ENCODE measurements at places on chromosomes 11 and 22.
A peak's percentile ranks its signal among the peaks of the same experiment; 100 is the strongest.

- DNase-seq: no peak
Observed at GRCh38 chr22:22783575-22783974, 104.0 kb upstream of the IGLL5 start.

- no peak for DNase-seq
Observed at GRCh38 chr22:17235149-17235655, 16.0 kb upstream of the ADA2 start.

DNA sequence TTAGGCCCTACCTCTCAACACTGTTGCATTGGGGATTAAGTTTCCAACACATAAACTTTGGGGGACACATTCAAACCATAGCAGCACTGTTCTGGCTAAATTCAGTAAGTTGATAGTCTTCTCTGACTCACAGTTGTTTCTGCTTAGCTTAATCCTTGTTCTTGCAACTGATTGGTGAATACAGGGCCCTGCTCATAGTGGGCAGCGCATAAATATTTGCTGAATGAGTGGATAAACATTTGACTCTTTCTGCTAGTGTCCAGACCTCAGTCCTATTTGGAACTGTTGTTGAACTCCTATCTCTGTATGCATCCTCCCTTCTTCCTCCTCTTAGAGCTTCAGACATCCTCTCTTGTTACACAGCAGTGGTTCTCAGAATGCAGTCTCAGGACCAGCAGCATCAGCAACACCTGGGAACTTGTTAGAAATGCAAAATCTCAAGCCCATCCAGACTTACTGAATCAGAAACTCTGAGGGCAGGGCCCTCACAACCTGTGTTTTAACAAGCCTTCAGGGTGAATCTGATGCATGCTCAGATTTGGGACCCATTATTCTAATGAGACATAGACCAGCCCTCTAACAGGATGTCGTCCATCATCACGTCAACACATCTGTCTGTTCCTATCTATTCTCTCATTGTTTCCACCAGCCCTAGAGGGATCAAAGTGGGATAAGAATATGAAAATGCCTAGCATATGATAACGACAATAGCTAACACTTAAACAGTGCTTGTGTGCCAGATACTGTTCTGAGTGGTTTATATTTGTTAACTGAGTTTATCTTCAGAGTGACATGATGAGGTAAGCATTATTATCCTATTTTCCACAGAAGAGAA is 22.3 kb downstream of the SPON1 start:
- no peak for DNase-seq

GRCh38 chr22:20434264-20434751 is 3.3 kb downstream of the SCARF2 start:
- no peak for DNase-seq

GRCh38 chr11:19379465-19379864 is 138.7 kb upstream of the E2F8 start:
- DNase-seq: no peak

DNA sequence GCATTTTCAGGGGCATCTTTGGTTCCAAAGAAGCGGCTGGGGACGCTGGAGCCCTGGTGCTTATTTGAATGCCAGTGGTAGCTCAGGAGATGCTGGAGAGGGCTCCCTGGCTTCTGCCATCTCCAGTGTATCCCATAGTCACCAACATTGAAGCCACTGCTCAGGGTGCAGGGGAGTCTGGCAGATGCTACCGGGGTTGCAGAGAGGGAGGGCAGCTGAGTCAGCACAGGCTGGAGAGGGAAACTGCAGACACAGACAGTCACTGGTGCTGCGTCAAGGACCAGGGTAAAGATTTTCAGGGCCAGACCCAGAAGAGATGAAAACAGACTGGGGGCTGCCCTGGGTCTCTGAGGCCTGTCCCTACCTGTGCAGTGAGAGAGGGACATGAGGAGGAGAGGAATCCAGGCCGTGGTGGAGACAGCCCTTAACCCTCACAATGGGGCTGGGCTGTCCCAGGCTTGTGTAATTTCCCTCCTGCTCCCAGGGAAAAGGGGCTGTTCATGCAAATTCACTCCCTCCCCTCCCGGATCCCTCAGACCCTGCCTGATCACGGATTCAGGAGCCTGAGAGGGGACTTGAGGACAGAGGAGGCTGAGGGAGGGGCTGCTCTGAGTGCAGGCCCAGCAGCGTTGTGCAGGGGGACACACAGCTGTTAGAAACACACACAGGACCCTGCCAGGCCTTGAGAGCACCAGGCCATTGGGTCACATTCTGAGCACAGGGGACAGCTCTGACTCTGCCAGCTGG is 126.9 kb upstream of the GRK3 start:
- no peak for DNase-seq

- peak; percentile 54 for DNase-seq
Observed at GRCh38 chr11:46489656-46490560, 98.3 kb upstream of the CHRM4 start.

- DNase-seq: peak; percentile 22
Observed at GRCh38 chr11:110128161-110128560, 35.0 kb downstream of the ZC3H12C start.

- no peak for DNase-seq
Observed at GRCh38 chr11:105780781-105781525, 171.1 kb downstream of the GRIA4 start.

- no peak for DNase-seq
Observed at GRCh38 chr11:12810568-12810894, 136.3 kb downstream of the TEAD1 start.

- no peak for DNase-seq
Observed at GRCh38 chr11:62615521-62615920, 2.5 kb downstream of the ROM1 start.

DNA sequence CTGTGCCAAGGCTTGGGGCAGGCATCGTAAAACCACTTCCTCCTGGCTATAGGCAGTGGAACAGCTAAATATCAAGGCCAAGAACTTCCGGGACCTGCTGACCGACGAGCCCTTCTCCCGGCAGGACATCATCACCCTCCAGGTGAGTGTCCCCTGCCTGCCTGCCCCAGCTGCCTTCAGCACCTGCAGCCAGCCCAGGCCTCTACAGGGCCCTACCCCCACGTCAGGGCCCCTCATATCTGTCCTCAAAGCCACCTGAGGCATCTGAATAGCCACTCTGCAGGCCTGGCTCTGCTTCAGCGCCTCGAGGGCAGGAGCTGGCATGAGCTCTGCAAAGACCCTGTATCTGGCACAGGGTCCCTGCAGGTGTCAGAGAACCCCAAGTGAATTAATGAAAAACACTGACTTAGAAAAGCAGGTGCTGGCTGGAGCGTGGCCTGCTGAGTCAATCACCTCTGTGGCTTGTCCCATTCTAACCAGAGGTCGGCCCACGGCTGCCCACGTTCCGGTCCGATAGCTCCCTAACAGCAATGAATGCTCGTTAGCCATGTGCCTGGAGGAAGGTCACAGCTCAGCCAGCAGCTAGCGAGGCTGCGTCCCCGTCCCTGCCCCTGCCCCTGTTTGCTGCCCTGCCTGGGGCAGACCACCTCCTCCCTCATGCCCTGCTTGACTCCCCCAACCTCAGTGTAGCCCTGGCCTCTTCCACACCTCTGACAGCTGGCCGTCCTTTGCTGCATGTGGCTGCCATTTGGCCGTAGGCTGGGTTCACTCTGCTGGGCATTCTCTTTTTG is 16.8 kb downstream of the PPIL2 start:
- no peak for DNase-seq

- no peak for DNase-seq
Observed at GRCh38 chr11:123407130-123407995, 22.7 kb upstream of the GRAMD1B start.

GRCh38 chr11:130386056-130386455 is 42.4 kb downstream of the ADAMTS8 start:
- DNase-seq: no peak

DNA sequence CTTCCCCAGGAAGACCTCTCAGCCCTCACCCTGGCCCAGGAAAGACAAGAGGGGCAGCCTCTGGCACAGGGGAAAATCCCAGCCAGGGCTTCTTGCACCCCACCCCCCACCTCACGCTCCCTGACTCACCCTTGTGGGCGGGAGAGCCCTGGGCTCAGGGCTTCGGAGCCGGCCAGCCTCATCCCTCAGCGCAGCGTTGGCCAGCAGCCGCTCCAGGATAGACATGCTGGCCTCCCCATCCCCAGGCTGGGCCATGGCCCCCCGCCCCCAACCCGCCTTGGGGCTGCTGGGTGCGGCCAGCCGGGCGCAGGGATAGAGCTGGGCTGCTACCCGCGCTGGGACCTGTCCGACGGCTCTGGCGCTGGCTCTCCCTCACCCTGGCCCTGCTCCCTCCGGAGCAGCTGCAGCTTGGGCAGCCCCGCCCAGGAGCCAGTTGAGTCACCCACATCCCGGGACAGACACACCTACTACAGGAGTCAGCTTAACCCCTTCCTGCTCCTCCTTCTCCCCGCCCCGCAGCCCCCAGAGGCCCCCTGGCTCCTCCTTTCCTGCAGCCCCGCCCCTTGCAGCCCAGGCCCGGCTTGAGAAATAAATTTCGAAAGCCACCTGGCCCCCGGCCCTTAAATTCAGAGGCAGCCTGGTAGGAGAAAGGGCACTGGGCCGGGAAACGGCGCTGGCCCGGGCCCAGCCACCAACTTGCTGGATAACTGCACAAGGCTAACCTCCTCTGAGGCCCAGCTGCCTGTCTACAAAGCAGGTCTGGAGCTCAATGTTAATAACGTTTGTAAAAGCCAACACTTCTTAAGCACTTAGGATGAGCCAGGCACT is 13.4 kb downstream of the TNKS1BP1 start:
- peak; percentile 60 for DNase-seq

GRCh38 chr11:116217006-116217405 is 555.8 kb downstream of the BUD13 start:
- DNase-seq: peak; percentile 24

All from SHP77 treated with DMSO at 0.1 percent for 48 hours (cell line).